Activated naive CD8-positive, alpha-beta T cell treated with anti-CD3 and anti-CD28 coated beads for 36 hours (primary cell): ENCODE measurements at places on chromosomes 1 and 21.

GRCh38 chr1:192879406-192879805, 70.6 kb downstream of the RGS2 start:
- DNase-seq = no peak
- H3K36me3 ChIP-seq = peaks cover 1% of the 10 kb centered on the region
- no peaks in the 10 kb centered on the region for H3K27me3 ChIP-seq

DNA sequence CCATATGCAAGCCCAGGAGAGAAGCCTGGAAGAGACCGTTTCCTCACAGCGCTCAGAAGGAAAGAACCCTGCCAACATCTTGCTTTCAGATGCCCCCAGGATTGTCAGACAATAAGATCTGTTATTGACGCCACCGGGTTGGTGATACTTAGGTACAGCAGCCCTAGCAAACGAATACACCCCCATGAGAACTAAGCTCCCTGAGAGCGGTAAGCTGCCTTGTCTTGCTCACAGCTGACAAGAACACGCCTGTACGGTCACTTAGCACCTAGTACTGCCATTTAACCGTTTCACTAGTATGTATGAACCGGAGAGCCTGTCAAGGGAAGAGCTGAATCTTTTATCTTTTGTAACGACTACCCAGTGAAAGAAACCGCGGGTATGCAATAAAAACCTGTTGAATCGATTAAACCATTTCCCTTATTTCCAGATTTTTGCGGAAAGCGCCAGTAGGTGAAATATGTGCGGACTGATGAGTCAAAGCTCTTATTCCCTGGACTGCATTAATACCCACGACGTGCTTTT, 619 bp upstream of the ZBTB8B start:
- DNase-seq = no peak
- peaks cover 12% of the 10 kb centered on the region for H3K4me1 ChIP-seq
- H3K27me3 ChIP-seq = peaks cover 56% of the 10 kb centered on the region
- no peaks in the 10 kb centered on the region for H3K36me3 ChIP-seq

- no peaks in the 10 kb centered on the region for H3K4me1 ChIP-seq
- H3K27me3 ChIP-seq = peaks cover 29% of the 10 kb centered on the region
- H3K27ac ChIP-seq = no peak overlapping the region
- no peak overlapping the region for H3K4me3 ChIP-seq
- H3K36me3 ChIP-seq = no peaks in the 10 kb centered on the region
Observed at GRCh38 chr1:115712911-115713609, 55.5 kb downstream of the CASQ2 start.

- H3K27me3 ChIP-seq = peaks cover 5% of the 10 kb centered on the region
- peak; percentile 53 for DNase-seq
- H3K4me1 ChIP-seq = peaks cover 2% of the 10 kb centered on the region
- H3K4me3 ChIP-seq = no peak overlapping the region
- no peak overlapping the region for H3K27ac ChIP-seq
Observed at GRCh38 chr1:39919545-39919944, 17.8 kb upstream of the MYCL start.

- H3K36me3 ChIP-seq = no peaks in the 10 kb centered on the region
- peaks cover 16% of the 10 kb centered on the region for H3K27me3 ChIP-seq
- no peak for DNase-seq
- H3K27ac ChIP-seq = no peak overlapping the region
Observed at GRCh38 chr1:7727809-7728471, 43.2 kb upstream of the VAMP3 start.

DNA sequence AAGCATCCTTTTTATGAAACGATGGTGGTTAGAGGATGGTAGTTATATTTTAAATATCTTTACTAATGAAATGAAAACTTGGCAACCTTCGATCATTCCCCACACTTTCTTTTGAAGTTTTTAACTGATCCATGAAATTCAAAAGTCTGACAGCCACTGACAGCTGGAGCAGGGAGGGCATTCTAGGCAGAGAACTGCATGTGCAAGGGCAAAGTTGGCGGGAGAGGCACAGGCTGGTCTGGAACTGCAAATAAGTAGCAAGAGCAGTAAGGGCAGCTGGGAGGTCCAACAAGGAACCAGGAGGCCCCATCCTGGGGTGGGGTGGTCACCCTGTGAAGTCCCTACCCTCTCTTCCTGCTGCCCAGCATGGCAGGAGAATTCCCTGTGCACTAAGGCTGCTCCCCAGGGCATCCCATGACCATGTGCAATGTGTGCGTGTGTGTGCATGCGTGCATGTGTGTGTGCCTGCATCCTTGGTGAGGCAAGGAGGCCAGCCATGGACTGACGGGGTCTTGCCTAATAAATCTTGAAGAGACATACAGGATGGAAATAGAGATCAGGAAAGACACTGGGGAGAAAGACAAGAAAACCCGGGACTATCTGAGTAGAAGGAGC, 33.1 kb upstream of the FOXO6 start:
- H3K36me3 ChIP-seq = no peaks in the 10 kb centered on the region
- DNase-seq = no peak
- no peaks in the 10 kb centered on the region for H3K4me1 ChIP-seq
- no peak overlapping the region for H3K27ac ChIP-seq
- H3K4me3 ChIP-seq = no peak overlapping the region

DNA sequence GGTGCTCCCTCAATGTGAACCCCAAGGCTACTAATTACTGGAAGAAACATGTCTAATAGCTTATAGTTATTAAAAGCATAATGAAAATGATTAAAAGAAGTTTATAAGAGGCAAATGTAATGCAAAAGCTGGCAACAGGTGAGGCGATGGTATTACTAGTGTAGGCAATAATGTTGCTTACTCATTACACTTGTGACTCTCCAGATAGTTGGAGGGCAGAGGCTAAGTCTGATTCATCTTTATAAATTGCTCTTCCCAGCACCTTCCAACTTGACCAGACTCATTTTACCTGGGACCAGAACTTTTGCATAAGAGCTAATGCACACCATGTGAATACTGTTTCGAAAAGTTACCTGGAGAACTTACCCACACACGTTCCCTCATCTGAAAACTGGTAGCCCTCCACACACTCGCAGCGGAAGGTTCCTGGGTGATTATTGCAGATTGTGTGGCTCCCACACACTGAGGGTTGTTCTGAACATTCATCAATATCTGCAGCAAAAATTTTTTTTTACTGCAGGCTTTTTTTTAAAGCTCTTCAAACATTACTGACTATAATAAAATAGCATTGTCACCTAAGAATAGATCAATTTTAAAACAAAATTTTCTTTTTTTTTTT, 48.0 kb downstream of the NID1 start:
- DNase-seq = no peak
- no peaks in the 10 kb centered on the region for H3K27me3 ChIP-seq
- no peak overlapping the region for H3K4me3 ChIP-seq
- H3K36me3 ChIP-seq = no peaks in the 10 kb centered on the region
- no peak overlapping the region for H3K27ac ChIP-seq
- H3K4me1 ChIP-seq = no peaks in the 10 kb centered on the region

DNA sequence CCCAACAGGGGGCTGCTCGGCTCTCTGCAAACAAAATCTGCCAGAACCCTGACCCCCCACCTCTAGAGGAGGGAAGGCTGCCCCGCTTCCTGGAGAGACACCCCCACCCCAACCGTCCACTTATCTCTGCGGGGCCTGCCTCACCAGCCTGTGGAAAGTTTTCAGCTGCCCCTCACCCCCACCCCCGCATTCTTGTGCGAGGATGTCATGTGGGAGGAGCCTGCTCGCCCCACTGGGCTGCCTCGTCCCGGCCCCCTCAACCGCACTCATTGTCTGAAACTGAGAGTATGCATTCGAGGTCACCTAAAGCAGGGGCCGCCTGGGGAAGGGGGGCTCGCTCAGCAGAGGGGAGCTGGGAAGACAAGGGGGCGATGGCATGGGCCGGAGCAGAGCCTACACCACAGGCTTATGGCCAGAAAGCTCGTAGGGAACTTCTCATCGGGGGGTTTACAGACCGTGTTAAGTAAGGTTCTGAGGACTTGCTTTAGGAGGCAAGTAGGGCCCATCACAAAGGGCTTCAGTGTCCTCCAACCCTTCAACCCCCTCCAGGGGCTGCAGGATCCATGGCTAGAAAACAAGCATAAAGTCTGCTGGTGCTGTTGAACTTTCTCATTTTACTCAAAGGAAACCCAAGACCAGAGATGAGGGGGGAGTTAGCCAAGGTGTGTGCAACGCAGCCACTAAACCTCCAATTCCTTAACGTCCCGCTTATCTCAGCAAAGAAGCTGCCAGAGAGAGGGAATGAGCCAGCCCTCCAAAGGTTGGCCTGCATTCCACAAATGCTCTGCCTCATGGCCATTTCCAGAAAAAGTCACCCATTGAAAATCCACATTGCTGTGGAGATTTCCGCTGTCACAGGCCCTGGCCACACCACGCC, 9.4 kb downstream of the EPHA2 start:
- peaks cover 5% of the 10 kb centered on the region for H3K4me1 ChIP-seq
- peaks cover 20% of the 10 kb centered on the region for H3K27me3 ChIP-seq
- no peak overlapping the region for H3K4me3 ChIP-seq
- H3K27ac ChIP-seq = no peak overlapping the region

- no peak overlapping the region for H3K4me3 ChIP-seq
- no peak overlapping the region for H3K27ac ChIP-seq
- no peaks in the 10 kb centered on the region for H3K27me3 ChIP-seq
- no peak for DNase-seq
Observed at GRCh38 chr1:117405042-117405441, 37.8 kb downstream of the MAN1A2 start.

DNA sequence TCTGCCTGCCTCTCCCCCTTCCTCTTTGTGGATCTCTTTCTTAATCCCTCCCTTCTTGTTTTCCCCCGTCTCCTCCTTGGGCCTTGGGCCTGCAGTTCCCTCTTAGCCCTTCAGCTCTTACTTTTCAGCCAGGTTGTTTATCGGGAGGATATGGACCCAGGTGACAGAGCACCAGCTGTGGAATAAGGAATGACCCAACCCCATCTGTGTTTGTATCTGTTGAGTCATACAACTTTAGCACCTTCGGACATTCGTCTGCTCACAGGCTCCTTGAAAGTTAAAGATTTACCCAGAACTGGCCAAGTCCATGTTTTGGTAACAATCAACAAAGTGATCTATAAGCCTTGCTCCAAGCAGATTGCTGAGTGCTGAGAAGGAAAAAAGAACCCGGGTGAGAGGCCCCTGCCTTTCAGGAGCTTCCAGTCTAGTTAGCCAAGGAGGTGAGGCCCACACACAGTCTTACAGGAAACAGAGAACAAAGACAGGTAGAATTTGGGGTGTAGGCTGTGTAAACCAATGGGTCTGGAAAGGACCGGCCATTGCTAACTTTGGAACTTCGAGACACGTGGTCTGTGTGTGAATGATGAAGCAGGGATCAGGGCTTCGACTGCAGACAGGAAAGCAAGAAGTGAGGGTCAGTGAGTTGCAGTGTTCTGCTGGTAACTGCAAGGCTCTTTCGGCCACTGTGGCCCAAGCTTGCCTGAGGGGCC, 66.7 kb upstream of the F3 start:
- H3K36me3 ChIP-seq = no peaks in the 10 kb centered on the region
- H3K4me1 ChIP-seq = no peaks in the 10 kb centered on the region
- no peak overlapping the region for H3K4me3 ChIP-seq
- no peak overlapping the region for H3K27ac ChIP-seq
- DNase-seq = no peak
- peaks cover 7% of the 10 kb centered on the region for H3K27me3 ChIP-seq

DNA sequence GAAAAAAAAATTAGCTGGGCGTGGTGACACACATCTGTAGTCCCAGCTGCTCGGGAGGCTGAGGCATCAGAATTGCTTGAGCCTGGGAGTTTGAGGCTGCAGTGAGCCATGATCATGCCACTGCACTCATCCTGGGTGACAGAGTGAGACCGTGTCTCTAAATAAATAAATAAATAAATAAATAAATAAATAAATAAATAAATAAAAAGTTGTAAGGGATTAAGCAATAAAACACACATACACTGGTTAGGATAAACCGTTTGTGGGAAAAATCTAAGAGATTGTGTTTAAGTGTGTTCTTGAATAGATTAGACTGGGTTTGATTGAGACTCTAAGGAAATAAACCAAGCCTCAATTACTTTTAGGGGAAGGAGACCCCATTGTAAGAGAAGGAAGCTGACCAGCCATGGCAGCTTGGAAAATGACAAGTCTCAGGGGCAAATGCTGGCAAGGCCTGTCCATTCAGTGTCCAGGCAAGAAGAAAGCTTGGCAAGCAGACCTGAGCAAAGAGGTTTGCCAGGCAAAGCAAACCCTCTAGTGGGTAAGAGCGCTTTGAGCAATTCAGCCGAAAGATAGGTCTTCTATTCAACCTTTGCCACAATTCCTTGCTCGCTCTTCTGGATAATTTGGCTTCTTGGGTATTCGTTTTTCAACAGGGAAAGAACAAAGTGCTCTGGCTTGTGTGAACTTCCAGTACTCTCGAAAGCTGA, 106.9 kb upstream of the SERBP1 start:
- H3K4me3 ChIP-seq = no peak overlapping the region
- DNase-seq = no peak
- H3K27me3 ChIP-seq = no peaks in the 10 kb centered on the region

- H3K4me3 ChIP-seq = no peak overlapping the region
- H3K4me1 ChIP-seq = no peaks in the 10 kb centered on the region
- H3K27ac ChIP-seq = no peak overlapping the region
- no peaks in the 10 kb centered on the region for H3K27me3 ChIP-seq
- peaks cover 30% of the 10 kb centered on the region for H3K36me3 ChIP-seq
- no peak for DNase-seq
Observed at GRCh38 chr1:63414691-63415365, 47.4 kb downstream of the ALG6 start.

DNA sequence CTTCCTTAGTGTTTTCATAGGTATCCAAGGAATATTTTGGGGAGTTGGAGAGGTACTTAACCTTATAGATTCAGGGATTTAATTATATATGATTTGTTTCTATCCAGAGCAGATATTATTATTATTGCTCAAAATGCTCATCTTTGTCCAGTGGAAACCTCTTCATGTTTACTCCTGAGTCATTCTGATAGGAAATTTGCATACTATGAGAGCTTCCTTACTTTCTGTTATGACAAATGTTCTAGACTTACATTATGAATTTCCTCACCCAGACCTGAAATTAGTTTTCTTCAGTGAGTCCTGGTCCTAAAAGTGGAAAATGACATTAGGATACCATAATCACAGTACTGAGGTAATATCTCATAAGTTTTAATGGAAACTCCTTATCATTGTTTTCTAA, 57.5 kb upstream of the PLPPR5 start:
- H3K4me1 ChIP-seq = no peaks in the 10 kb centered on the region
- H3K27me3 ChIP-seq = peaks cover 4% of the 10 kb centered on the region

DNA sequence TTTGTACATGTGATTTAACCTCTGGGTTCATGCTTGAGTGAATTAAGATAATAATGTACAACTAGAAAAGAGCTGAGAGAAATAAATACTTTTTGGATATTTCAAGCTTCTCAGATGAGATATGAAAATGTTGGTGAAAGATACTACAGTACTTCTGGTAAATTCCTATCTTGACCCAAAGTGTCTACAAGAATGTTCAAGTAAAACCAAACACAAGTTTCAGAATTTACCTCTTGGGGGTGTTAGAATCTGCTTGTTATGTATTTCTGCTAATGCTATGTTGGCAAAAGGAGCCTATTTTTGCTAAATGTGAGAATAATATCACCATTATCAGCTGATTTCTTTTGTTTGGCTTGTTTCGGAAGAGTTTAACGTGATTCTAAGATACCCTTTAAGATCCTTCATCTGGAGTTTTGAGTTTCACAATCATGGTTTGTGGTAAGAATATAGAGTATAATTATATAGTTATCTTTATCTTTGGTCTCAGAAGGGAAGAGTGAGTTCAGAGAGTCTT, 388.5 kb downstream of the LMO4 start:
- H3K27ac ChIP-seq = no peak overlapping the region
- H3K4me1 ChIP-seq = no peaks in the 10 kb centered on the region
- no peak overlapping the region for H3K4me3 ChIP-seq
- H3K36me3 ChIP-seq = no peaks in the 10 kb centered on the region
